ENCODE measurements at places on chromosomes 4 and X. TPM values are rescaled to one million over a fixed set of nuclear protein-coding genes. Genes with fewer than 3 reads are reported as not detected.

The RHOXF1 gene
- total RNA-seq: not detected

The KCTD8 gene
- total RNA-seq: not detected

The DGAT2L6 gene
- not detected for total RNA-seq

The NAP1L5 gene
- 0.26 TPM for total RNA-seq

The SSX7 gene
- total RNA-seq: not detected

The CSN1S1 gene
- not detected for total RNA-seq

The TSPAN6 gene
- 24.8 TPM for total RNA-seq

The ATOH1 gene
- not detected for total RNA-seq

The GC gene
- total RNA-seq: not detected

The MAOA gene
- total RNA-seq: 0.25 TPM

The PDLIM3 gene
- total RNA-seq: not detected

All from MG63 (cell line).